Anterior cingulate cortex (tissue), 58 donors: ENCODE measurements at places on chromosomes 6 and 20.

- DNase-seq: no peak
Observed at GRCh38 chr6:110529907-110530306, 53.5 kb upstream of the SLC22A16 start.

DNA sequence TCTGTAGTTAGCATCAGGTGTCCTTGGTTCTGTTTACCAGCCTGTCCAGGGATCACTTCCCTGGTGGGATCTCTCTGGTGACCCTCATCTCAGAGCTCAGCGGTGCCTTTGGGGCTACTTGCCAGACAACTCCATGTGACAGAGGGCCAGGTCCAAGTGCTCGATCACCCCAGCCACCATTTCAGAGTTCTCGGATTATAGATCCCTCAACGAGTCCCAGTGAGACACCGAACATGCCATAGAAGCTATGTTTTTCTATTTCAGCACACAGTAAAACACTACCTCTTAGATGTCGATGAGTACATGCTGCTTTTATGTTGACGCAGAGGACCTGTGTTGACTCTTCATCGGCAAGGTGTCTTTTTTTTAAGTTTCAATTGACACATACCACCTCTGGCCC lies 170.1 kb upstream of the AKAP12 start:
- no peak for DNase-seq

GRCh38 chr6:16179970-16180431 lies 51.1 kb downstream of the MYLIP start:
- DNase-seq: no peak

DNA sequence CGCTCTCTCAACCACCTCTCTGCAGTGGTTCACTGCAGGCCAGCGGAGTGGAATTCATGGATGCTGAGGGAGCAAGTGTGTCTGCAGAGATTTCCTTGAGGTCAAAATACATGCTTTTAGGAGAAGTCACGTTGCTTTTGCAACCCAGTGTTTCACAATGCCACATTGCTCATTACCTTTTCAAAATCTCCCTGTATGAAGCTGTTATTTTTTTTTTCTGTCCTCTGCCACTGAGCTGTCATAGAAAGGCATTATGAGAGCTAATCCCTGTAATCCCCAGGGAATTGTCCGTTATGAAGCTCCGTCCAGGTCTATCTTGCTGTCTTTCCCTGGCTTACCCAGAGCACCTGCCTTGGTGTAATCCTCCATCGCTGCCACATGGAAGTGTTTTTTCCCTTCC lies 60.5 kb upstream of the SLC22A23 start:
- no peak for DNase-seq

DNA sequence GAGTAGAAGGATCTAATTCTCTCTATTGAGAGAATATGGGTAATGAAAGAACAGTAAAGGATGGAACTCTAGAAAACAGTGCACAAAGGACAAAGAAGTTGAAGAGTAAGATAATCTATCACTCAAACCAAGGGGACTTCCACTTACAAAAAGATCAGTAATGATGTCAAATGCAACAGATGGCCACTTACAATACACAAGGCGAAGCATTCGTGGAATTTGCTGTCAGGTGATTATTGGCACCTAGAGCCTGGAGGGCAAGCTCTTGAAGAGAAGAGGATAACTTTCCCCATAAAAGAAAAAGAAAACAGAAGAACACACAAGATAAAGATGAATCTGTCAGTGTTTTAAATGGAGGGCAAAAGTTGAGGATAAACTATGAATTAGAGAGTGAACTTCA lies 256.0 kb upstream of the TCF21 start:
- DNase-seq: no peak
